ENCODE measurements at places on chromosomes 3 and 15.

- no peak for DNase-seq
These were observed 1532.5 kb upstream of the CADM2 start for GRCh38 chr3:83426300-83426699.

- no peak for DNase-seq
These were observed 48.4 kb downstream of the ROPN1B start for GRCh38 chr3:126017362-126017761.

GRCh38 chr15:96042734-96043224 lies 287.7 kb upstream of the NR2F2 start:
- no peak for DNase-seq

- DNase-seq = no peak
These were observed 35.6 kb upstream of the NDUFB4 start for GRCh38 chr3:120560304-120561250.

- DNase-seq = no peak
These were observed 5.6 kb upstream of the ZNF80 start for GRCh38 chr3:114242947-114243346.

DNA sequence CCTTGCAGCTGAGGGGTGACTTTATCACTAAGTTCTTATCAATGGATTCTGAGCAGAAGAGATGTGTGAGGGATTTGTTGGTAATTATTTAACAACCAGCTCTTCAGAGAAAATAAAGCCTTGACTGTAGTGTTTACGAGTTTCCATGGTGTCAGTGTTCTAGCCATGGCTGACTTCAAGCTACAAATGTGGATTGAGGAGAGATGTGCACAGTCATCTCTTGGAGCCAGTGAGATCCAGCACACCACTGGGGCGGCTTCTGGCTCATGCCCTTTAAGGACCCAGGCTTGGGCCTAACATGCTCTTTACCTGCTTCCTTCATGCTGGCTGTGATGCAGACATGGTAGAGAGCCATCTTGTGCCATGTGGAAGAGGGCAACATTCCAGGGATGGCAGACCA lies 145.6 kb upstream of the MRPS22 start:
- DNase-seq = no peak

All from stimulated activated CD4-positive, alpha-beta T cell treated with anti-CD3 and anti-CD28 coated beads, Interleukin-4, amount 100 ng/mL, for 24 hours (primary cell).